GM19239 (cell line): ENCODE measurements at places on chromosomes 16 and 17.

DNA sequence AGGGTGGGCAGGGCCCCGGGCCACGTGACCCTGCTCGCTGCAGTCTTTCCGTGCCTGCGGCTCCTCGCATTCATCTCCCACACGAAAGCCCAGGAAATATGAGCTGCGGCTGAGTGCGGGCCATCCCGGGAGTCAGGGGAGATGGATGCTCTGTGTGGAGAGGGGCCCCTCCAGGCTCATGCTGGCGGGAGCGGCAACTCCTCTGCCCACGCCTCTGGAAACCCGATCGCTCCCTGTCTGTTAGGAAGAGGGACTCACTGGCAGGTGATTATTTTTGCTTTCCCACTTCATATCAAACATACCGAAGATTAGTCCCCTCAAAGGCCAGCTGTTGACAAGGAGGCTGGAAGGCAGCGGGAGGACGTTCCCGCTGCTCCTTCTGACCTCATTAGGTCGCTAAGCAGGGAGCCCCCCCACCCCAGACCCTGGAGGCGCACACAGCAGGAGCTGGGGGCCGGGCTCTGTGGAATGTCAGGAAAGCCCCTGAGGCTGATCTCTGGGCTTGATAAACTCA lies 228.5 kb downstream of the FOXL1 start:
- no peak for DNase-seq

DNA sequence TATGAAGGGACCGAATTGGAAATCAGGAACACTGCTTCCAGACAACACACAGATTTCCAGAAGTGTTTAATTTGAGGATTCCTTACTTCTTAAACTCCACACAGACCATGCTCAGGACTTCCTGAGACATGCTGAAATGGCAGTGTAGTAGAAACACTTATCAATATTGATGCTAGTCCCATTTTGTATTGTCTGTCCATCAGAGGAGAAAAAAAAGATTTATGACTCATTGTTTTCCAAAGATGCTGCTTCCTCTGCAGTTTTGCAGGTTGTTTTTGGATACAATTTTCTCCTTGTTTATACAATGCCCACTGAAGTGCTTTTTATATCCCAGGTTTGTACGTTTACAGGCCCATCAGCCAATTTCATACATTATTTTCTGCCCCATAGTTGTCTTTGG lies 68.3 kb upstream of the TANC2 start:
- no peak for DNase-seq

DNA sequence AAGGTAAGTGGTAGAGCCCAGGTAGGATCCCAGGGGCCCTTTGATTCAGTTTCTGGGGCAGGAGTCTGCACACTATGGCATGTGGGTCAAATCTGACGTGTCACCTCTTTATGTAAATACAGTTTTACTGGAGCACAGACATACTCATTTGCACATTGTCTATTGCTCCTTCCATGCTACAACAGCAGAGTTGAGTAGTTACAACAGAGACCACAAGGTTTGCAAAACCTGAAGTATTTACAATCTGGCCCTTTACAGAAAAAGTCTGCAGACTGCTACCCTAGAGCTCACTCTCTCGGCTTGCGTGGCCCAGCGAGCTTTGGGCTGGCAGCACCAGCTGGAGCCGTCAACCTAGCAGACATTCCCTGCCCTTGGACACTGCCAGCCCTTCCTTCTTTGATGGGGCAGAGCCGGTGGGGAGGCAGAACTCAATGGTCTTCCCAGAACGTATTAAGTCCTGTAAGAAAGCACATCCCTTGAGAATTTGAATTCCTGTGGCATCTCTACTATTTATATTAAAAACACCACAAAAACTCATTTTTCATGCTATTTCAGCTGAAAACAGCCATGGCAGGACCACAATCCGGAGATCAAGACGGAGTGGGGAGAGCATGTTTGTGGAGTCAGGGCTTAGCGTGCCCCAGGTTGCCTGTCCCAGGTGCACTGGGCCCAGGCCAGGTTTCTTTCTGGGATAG lies 133.1 kb upstream of the NUDT7 start:
- DNase-seq = no peak

GRCh38 chr16:88003316-88003715 lies 52.1 kb downstream of the BANP start:
- no peak for DNase-seq

DNA sequence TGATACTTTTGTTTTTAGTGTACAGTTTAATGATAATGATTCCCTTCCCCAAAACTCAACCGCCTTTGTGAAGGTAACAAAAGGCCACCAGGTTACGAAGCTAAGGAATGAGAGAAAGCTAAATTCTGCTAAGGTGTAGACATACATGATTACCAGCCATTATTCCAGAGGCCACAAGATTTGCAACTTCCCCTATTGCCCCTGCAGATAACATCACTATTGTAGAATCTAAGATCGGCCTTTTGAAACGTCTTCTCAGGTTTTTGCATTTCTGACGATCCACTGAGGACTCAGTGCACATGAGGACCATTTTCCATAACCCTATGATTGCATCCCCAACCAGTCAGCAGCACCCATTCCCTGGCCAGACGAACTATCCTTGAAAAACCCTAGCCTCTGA lies 33.9 kb upstream of the SNN start:
- DNase-seq = no peak

DNA sequence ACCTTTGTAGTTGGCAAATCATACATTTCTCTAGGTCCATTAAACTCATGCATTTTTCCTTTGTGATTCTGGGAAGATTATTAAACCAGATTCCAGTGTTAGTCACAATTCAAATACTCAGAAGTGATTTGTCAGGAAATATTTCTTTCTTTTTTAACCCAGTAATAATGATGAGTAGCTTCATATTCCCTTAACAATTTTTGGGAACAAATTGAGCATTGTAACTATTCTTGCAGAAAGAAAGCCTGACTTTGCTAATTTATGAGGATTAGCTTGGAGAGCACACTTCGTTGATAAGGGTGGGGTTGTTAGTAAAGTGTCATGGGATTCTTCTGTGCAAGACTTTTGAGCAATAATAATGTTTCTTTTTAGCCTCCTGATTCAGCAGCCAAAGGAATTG lies 18.7 kb upstream of the KRT24 start:
- DNase-seq = no peak

DNA sequence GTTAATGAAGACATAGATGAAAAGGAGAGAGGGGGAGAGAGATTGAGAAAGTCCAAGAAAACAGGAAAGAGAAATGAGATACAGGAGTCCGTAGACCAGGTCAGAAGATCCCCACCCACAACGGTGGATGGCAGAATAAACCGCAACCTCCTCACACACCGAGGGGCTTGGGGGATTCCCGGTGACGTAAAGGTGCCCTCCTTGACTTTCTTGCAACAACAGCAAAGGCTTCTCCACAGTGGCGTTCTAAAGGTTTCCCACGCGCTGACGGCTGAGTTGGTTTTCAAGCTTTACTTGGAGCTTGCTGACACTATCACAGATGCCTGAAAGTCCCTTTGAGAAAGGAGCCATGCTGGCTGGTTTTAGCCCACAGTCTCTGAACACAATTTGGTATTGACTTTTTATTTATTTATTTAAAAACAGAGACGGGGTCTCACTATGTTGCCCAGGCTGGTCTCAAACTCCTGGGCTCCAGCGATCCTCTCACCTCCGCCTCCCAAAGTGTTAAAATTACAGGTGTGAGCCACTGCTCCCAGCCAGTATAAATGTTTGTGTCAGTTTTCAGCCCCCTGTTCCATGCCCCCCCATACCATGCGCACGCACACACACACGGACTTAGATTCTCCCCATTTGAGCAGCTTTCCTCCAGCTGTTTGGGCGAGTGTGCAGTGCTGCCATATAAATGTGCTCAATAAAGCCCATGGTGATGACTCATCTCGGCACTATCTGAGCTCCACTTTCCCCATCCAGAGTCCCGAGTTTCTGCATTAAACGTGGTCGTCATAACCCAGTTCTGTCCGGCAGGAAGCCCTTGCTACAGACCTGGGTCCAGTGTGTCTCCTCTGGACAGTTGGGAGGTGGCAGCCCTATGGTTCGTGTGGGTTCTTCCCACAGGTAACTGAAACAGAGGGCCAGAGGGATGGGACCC lies 33.0 kb upstream of the SEC14L1 start:
- no peak for DNase-seq

- no peak for DNase-seq
Observed at GRCh38 chr17:19785854-19786253, 37.8 kb upstream of the ALDH3A1 start.

DNA sequence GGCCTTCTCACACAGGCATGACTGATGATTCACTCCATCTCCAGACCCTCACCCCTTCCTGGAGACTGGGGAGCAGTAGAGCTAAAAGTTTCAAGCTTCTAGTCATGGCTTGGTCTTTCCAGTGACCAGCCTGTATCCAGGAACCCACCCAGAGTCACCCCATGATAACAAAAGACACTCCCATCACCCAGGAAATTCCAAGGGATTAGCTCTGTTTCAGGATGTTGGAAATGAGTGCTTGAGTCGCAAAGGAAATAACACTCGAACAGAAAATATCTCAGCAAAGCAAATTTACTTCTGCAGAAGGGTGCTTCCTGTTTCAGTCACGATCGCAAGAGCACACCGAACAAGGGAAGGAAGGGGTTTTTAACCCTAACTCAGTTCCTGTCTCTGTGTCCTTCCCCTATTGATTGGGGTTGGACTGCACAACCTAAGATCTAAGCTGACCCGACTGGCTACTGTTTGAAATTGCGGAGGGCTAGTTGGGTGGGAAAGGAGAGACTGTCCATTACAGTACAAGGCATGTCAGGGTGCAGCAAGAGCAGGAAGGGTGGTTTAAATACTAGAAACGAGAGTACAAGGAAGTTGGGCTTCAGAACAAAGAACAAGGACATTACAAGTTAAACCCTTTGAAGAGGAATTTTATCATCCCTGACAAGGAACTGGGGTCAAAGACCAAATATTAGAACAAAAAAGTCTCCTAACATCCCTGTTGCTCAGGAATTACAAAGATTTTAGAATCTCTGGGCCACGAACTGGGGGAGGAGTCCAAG lies 224.4 kb upstream of the CACNG5 start:
- DNase-seq = no peak

DNA sequence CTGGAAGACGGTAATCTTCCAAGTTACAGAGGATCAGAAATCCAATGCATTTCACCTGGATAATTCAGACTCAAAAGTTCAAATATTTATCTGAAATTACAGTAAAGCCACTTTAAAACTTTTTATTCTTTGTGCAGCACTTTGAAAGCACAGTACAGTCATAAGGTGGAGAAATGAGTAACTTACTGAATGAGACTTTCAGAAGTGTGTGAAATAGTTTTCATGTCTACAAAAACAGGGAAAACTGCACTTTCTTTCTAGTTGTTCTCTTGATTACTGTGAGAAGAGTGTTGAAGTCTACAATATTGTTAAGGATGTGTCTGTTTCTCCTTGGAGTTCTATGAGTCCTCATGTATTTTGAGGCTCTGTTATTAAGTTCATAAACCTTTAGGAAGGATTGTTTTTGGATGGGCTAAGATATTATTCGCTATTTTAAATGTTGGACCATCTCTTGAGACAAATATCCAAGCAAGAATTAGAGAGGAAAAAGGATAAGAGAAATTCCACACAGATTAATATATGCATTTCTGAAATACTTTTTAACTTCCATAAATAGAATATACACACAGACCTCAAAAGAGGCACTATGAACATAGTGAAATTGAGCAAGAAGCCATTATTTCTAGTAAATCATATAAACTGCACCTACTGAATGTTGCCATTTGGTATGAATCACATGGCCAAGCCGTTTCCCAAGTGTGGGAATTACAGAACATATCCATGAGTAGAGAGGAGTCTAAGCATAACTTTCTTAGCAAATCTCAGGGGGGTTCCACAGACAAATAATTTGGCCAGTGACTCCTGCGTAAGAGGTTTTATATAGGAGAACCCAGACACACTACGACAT lies 83.6 kb upstream of the PLEKHM1 start:
- no peak for DNase-seq

DNA sequence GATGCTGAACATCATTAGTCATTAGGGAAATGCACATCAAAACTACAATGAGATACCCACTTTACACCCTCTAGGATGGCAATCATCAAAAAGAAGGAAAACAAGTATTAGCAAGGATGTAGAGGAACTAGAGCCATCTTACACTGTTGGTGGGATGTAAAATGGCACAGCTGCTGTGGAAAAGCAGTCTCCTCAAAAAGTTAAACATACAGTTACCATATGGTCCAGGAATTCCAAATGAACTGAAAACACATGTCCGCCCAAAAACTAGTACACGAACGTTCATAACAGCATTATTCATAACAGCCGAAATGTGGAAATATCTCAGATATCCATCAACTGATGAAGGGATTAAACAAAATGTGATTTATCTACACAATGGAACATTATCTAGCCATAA lies 7.0 kb downstream of the FBF1 start:
- no peak for DNase-seq

DNA sequence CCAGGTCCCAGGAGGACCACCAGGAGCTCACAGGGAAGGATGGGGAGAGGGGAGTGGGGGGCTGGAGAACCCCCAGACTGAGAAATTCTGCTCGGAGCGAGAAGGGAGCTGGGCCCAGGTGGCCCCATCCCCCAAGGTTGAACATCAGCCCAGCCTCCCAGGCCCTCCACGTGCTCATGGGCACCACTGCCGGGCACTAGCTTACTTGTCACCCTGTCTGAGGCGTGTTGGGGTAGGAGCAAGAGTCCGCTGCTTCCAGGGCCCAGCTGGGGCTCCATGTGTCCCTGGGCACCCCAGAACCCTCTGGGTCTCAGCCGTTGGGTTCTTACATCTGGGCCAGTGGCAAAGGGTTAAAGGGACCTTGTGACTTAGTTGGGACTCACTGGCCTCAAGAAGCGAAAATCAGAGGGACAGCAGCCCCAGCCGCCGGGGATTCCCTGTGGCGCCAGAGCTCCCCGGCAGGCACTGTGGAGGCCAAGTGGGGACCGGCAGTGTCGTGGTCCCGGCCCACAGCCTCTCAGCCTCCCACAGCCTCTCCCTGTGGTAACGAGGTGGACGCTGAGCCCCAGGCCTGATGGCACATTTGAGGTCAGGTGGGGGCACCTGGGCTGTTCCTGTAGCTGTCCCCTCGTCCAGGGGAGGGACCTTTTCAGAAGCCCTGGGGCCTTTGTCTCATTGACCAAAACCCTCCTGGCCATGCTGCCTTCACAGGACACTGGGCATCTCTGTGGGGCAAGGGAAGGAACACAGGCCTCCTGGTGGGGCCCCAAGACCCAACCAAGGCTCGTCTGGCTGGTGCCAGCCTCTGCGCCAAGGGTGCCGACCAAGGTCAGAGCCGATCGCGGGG lies 33.7 kb upstream of the CDH15 start:
- no peak for DNase-seq

GRCh38 chr16:74560912-74561311 lies 46.0 kb downstream of the GLG1 start:
- DNase-seq = no peak
